Activated CD4-positive, alpha-beta T cell treated with anti-CD3 and anti-CD28 coated beads, Interleukin-10, Interleukin-2, amounts not matched to agents 100 ng/mL and 50 ng/mL, durations not matched to agents 16 hours and 8 hours (primary cell): ENCODE measurements at places on chromosomes 2 and 18.

DNA sequence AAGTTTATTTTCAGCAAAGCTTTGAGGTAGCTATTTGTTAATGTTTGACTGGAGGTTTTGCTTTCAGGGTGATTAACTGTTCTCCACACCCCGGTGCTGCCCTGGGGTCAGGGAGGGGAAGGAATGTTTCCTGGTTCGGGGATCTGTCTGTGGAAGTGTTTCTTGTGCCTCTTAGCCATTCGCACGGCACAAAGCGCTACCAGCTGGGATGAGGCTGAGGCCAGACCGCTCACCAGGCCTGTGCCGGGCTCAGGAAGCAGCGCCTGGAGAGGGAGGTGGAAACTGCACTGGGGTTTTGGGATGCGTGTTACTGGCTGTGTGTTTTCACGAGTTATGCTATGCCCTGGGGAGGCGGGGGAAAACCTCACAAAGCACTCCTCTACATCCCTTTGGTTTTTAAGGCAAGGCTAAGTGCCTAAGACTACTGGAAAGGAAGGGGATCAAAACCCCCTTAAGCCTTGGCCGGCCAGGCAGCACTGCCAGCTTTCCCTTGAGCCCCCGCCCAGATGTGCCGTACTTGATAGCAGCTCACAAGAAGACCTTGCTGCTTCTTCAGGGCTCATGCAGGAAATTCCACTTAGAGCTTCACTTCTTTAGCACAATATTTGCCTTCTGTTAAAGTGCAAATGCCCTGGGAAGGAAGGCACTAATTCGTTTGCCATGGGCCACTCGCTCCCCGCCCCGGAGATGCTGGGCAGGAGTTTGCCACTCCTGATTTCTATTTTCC, 65.7 kb upstream of the CNGA3 start:
- no peak for DNase-seq

GRCh38 chr2:241613017-241613780, 23.8 kb downstream of the THAP4 start:
- no peak for DNase-seq

DNA sequence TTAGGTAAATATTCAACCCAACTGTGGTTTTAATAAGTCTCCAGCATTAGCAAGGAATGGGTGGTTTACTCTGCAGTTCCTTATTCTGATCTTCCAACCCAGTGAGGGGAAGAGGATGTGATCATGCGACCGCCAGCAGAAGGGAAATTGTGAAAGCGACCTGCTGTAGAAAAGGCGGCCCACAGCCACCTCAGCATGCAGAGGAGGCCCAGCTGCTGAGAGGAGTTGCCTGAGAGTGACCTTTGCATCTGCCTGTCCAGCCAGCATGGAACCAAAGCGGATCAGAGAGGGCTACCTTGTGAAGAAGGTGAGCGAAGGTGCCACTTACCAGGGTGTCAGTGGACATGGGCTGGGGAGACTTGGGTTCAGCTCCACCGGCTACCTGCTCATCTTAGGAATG, at the start of gene PLEK:
Gene PLEK (plus strand): TSS at position 196 of the 400 bp plus-strand sequence. CDS start 70 bp downstream, at position 266.
- DNase-seq = no peak

GRCh38 chr2:241977557-241978300, 108.2 kb downstream of the RTP5 start:
- no peak for DNase-seq

- no peak for DNase-seq
Measured at GRCh38 chr2:14303366-14304115, 329.0 kb upstream of the LRATD1 start.

- DNase-seq = no peak
Measured at GRCh38 chr18:26356045-26356785, 130.0 kb downstream of the TAF4B start.

GRCh38 chr18:36073676-36074075, 6.3 kb upstream of the RPRD1A start:
- no peak for DNase-seq

GRCh38 chr18:37937287-37937686, 371.7 kb upstream of the CELF4 start:
- no peak for DNase-seq

DNA sequence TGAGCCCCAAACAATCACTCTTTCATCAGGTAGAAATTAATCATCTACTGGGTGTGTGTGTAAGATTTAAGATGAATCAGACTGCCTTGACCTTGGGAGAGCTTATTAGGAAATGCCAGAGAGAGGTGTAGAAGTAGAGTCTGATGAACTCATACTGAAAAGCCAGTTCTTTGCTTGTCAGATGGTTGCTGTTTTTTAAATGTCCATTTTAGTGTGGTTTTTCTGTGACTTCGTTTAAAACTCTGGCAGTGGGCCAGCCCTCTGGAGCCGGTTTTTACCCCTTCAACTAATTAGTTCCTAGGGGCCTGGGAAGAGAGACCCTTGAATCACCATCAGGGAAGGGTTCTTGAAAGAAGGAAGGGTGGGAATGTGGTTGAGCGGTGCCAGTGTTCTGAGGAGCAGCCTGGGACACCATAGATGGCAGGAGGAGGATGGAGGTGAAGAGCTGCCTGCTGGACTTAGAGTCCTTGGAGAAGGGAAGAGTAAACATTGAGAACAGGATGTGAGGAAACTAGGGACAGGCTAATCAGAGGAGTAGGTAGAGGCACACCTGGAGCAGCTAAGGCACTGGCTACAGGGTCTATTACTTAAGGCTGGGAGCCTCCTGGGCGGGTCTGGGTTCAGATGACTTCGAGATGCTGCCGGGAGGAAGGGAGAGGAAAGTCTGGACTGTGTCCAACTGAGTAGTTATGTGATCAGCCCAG, 66.1 kb downstream of the LRRFIP1 start:
- DNase-seq = peak; percentile 86

DNA sequence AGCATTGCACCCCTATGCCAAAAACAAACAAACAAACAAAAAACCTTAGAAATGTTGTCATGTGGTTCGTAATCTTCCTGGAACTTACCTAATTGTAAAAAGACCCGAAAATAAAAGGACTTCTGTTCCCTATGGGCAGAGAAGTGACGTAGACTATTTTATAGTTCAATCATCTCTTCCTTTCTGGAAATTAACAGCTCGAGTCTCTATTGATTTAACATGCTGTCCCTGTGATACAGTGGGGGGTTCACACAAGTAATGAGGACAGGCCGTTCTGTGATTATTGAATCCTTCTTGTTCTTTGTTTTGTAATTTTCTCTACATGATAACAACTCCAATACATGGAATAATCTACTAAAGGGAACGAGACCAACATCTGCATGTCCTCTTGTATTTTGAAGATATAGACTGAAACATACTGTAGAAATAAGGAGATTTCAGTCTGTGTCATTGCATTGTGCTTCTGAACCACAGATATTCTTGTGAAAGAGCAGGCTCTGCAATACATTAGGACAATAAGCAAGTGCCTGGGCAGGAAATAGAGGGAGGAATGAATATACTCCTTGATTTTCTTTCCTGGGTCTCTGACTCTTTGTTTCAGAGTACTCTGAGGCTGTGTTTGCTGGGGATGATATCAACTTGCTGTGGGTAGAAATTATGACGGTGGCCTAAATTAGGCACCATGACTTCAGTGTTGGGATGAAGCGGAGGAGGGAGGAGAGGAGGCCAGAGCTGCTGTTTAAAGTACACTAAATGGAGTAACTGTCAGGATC, 65.7 kb upstream of the PPM1B start:
- DNase-seq = peak; percentile 70

GRCh38 chr2:134310107-134311079, 56.5 kb downstream of the MGAT5 start:
- no peak for DNase-seq

GRCh38 chr2:226845386-226846116, 9.7 kb downstream of the RHBDD1 start:
- no peak for DNase-seq

- DNase-seq = no peak
Measured at GRCh38 chr2:197862246-197862955, 58.0 kb downstream of the PLCL1 start.

- DNase-seq = no peak
Measured at GRCh38 chr2:96431319-96431718, 73.8 kb downstream of the NEURL3 start.

- peak; percentile 2 for DNase-seq
Measured at GRCh38 chr18:51655327-51655698, 457.8 kb upstream of the MEX3C start.

GRCh38 chr2:157470321-157470720, 26.4 kb upstream of the CYTIP start:
- peak; percentile 52 for DNase-seq

DNA sequence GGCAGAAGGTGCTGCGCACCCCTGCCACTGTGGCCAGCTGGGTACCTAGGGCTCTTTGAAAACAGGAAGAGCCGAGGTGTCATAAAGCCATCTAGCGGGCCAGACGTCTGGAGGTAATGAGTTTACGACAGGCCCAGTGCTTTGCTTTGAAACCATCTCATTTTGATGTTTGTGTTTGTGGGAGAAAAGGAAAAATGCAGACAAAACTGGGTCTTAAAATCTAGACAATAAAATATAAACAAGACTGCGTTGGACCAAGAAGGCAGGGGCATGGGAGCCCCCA, 3.2 kb downstream of the HOXD9 start:
- DNase-seq = no peak

DNA sequence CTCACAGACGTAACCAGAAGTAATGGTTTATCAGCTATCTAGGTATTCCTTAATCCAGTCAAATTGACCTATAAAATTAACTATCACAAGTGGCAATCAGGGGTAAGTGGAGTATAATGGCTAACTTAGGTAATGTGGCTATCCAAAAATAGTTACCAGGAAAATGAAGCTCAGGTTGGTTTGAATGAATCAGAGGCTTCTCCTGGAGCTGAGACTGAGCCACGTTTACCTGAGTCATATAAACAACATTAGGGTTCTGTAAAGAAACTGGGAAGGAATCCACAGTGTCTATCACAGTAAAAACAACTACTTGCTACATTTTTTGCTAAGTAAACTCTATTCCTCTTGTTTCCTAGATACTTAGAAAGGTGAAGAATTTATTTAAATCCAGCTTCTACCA, 236.0 kb upstream of the SPHKAP start:
- no peak for DNase-seq

GRCh38 chr2:6401301-6401700, 464.4 kb downstream of the CMPK2 start:
- DNase-seq = no peak

GRCh38 chr2:177114712-177115111, 97.9 kb upstream of the HNRNPA3 start:
- no peak for DNase-seq

- no peak for DNase-seq
Measured at GRCh38 chr2:88187927-88188326, 17.8 kb downstream of the THNSL2 start.

GRCh38 chr2:33617989-33618388, 18.9 kb upstream of the FAM98A start:
- no peak for DNase-seq

DNA sequence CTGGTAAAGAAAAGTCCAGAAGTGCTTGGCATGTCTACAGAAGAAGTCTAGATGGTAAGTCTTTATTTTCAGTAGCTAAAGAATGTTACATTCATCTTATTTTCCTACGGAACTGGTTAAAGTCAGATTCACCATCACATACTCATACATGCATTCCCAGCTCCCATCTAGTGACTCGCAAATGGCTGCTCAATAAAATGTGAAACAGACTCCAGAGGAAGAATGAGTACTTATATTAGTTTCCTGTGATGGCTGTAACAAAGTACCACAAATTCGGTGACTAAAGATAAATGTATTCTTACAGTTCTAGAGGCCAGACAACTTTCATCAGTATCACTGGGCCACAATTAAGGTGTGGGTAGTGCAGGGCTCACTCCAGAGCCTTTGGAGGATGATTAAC, 797.2 kb downstream of the SATB2 start:
- no peak for DNase-seq

DNA sequence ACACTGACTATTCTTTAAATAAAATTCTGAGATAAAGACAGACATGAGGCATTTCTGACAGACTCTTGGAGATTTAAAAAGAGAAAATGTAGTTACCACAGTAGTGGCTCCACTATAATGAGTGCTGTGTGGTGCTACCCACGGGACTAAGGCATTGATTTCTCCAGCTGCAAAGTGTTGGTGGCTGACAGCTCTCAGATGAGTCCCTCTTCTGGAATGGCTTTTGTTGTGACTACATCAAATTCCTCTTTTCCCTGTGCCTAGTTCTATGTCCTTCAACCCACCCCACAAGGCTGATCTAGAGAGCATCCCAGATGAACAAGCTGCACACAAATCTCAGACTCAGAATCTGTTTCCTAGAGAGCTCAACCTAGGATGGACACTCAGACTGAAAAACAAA, 884.8 kb upstream of the ZEB2 start:
- DNase-seq = no peak

DNA sequence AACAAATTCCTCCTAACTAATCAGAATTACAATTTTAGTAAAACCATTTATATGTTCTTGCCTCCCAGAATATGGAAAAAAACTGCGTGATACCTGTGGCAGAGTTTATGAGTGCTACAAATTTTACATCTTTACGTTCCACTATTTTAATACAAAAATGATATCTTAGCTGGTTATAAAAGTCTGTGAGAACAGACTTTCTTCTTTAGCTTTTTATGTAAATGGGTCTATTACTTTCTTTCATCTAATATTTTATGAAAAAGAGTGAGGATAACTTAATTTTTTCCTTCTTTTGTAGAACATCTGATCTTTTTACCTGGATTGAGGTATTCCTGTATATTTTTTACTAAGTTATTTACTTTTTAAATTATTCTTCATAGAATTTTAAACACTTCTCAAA, 22.1 kb upstream of the REG3A start:
- no peak for DNase-seq

GRCh38 chr18:12394428-12394827, 13.3 kb upstream of the PRELID3A start:
- DNase-seq = no peak

GRCh38 chr18:7954238-7954637, 387.1 kb downstream of the PTPRM start:
- DNase-seq = no peak

DNA sequence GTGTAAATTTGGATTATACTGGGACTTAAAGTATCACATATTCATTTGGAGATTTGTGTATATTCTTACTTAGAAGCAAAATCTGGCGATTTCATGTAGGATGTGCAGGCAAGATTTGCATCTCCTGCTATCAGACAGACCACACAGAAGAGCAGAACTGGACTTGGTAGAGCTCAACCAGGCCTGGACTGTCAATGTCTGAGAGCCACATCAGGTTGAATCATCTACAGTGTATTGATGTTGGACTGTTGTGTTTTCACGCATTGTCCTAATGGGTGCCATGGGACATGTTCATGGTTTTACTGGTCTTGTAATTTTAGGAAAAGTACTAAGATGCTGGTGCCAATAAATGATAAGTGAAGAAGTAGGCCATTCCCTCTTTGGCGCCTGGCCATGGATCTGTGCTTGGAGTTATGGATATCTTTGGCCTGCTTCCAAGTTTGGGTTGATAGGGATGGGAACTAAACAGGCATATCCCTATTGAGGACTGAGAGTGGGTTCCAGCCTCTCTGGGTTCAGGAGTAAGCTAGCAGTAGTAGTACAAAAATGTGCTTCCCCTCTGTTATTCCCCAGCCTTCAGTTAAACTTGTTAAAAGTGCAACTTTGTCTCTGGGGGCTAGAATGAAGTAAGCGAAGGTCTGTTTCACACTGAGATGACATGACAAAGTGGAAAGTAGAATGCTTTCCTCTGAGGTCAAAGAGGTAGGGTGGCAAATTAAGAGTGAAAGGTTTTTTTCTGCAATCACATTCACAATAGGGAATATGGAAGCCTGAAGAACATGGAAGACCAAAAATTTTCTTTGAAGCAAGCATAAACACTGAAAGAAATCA, 49.2 kb upstream of the NEMP2 start:
- no peak for DNase-seq

GRCh38 chr18:74533666-74534065, 634 bp upstream of the CNDP1 start:
- DNase-seq = no peak
